ENCODE measurements at places on chromosomes 12 and 14.

DNA sequence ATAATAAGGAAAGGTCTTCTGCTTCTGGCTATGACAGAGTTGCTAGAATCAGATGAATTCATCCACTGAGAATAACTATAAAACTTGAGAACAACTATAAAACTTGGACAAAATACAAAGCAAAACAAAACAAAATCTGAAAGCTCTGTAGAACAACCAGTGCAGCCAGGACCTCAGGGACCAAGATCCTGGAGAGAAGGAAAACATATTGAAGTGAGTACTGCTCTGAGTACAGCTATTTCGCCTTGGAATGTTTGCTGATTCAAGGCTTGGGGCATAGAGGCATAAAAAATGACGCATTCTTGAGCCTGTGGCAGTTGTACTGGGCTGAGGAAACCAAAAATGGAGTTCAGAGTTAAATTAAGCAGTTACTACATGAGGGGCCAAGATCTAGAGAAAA, 21.7 kb downstream of the FOXA1 start:
- no peak for DNase-seq

GRCh38 chr12:84874125-84874824, 38.3 kb downstream of the SLC6A15 start:
- peak; percentile 60 for DNase-seq

DNA sequence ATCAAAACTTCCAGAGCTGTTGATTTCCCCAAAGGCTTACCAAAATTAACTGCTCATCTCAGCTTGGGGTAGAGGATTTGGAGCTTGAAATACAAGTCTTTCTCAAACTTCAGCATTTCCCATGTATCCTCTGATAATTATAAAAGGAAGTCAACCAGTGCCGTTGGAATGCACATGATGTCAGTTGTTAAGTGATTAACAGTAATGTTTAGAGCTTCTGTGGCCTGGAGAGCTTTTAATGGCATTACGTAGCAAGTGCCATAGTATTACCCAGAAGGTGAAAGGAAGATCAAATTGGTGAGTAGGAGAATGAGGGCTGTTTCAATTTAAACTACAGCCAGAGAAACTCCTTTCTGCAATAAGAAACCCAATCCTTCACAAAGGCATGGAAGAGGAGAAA, 62.5 kb upstream of the PTPRR start:
- DNase-seq = no peak

GRCh38 chr12:106586803-106587684, 4.2 kb downstream of the RFX4 start:
- DNase-seq = no peak

DNA sequence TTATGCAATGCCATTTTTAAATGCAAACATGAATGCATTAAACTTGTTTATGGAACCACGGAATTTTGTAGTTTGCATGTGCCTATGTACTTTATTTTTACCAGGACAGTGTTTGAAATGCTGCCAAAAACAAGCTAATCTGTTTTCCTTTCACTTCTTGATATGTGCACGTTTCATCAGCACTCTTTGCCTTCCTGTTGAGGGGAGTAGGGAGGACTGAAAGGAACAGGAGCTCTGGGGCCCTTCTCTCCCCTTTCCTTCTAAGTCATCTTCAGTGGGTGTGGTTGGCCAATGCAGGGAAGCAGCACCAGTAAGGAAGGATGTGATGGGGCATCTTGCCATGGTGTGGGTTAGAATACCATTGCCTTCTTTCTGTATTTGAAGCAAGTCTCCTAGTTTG, 12.1 kb upstream of the PPP4R4 start:
- no peak for DNase-seq

DNA sequence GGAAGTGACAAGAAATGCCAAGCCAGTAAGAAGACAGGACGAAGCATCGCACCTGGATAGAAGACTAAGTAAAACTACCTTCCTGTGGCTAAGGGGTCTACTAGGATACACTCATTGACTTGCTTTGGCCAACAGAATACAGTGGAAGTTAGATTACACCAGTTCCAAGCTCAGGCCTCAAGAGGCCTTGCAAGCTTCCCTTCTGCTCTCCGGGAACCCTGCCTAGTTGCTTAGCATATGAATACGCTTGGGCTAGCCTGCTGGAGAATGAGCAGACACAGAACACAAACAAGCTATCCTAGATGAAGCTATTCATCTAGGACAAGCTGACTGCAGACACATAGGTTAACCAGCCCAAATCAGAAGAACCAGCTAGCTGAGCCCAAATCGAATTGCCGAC, 97.0 kb downstream of the DPF3 start:
- no peak for DNase-seq

DNA sequence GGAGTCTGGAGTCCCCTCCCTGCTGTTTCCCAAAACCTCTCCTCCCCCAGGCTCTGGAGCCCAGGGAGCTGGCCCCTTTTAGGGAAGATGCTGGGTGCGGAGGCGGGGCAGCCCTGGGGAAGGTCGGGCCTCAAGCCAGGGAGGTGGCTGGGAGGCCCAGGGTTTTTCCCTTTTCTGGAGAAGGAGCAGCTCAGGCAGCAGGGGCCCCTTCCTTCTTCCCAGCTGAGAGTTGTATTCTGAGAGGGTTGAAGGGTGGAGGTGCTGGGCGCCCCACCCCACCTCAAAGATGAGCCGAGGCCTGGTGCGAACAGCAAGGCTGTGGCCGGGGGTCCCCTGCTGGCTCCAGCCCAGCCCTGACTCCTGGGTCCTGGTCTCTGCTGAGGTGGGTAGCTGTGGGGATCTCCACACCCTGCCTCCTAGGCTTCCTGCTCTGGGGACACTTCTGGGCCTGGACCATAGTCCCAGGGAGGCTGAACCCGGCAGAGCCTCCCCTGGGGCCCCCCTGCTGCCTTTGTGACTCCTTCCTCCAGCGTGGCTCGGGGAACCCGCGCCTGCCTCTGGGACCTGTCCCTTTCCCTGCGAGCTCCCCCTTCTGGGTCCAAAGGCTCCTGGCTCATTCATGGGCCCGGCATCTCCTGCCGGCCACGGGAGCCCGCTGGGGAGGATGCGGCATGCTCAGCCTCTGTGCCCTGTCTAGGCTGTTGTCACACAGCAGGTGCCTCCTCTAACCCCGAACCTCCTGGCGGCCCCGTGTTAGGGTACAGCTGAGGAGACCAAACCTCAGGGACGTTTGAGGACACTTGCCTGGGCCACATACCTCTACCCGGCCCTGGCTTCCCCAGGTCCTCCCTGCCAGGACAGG, 4.4 kb downstream of the TRMT61A start:
- DNase-seq = no peak

DNA sequence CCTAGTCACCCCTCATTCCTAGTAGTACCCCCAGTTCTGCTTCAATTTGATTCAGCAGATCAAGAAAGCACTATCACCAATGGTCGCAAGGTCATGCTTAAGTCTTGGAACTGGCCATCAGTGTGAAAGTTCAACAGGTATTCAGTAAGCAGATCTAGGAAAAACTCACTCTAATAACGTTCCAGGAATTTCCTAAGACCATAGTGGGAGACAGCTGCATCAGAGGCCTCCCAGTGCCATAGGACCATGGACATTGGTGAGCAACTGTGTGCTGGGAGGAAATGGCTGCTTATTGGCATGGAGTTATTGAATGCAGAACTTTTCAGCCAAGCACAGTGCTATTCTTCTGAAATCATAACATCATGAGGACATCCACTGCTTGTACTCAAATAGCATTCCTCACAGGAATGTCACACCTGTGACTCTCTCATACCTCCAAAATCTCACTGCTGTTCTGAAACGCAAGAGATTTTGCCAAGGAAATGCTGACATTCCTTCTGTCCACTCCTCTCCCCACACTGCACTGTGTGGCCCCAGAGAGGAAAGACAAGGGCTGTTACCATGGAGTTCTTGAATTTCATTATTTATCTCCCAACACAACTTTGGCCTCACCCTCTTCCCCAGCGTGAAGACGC, 30.9 kb upstream of the MDM2 start:
- DNase-seq = no peak

Measured in OCI-LY7 (cell line).